ENCODE measurements at places on chromosomes 3 and 15.

DNA sequence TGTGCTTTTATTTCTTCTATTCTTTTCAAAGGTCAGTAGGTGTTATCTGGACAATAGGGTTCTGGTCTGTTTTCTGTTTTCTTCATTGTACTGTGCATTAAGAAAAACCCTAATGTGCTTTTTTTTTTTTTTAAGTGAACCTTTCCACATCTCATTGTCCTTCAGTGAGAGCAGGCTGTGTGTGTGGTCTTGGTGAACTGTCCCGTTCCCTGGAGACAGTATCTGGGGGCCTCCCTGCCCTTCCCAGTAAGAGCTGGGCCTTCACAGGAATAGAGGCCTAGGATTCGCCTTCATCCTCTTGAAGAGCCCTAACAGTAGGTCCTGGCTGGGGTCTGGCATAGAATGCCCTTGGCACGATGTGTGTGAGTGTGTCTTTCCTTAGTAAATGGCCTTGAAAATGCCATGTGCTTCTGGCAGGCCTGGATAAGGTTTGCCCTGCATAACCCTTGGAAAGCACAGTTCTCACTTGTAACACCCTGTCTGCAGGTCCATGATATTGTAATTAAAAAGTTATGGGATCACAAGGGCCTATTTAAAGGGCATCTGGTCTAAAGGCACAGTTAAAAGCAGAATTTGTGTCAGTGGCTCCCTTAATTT is 81.2 kb downstream of the IGF1R start:
- DNase-seq: no peak

DNA sequence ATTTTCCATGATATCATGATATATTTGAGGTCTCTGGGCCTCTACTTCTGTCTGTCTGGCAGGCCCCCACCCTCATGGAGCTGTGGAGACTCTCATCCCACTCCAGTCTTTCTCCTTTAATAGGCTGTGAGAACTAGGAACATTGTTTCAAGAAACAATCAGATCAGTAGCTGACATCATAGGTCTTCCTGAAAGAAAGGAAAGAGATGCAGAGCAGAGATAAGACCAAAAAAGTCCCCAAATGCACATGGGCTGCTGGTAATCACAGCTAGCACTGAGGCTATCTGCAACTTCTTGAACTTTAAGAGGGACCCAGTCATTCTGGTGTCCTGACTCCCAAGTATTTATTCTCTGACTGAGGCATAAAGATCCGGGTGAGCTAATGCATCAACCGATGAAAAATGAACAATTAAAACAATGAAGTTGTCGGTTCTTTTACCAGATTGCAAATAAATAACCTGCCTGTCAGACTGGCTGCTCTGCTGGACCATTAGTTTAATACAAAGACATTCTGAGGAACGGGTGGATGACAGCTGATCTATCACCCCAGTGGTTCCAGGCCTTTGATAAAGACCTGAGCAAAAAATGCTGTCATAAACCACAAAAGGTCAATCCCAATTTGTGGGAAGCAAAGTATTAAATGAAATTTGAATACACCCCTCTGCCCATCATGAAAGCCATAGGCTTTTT is 780.8 kb upstream of the GOLIM4 start:
- no peak for DNase-seq

DNA sequence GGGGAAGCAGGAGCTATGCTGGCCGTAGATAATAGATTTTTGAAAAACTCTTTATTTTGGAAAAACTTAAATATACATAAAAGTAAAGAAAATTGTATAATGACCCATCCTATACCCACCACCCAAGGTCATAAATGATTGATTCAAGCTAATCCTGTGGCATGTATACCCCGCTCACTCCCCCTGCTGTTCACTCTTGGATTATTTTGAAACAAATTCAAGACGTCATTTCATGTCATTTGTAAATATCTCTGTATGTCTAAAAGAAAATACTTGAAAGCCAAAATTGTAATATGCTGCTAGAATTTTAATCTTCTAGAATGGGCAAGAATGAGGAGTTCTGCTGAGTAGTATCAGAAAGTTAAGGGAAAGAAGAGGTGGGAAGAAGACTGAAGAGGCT is 241.7 kb downstream of the FEZF2 start:
- DNase-seq: no peak

DNA sequence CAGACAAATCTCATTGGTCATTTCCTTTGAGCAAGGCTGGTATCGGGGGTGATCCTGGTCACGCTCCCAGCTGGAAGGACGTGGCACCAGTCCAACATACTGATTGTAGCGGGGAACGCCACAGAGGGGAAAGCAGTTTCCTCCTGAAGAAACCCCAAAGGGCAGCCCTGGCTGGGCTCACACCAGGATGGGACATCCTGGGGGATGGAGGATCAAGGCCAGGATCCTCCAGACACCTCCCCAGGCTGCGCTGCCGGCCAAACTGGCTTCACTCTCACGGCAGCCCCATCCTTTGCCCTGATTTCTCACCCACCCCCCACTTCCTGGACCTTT is 36.6 kb downstream of the MUC20 start:
- DNase-seq: no peak

- no peak for DNase-seq
These were observed 21.3 kb upstream of the TMEM266 start for GRCh38 chr15:76038512-76038911.
